ENCODE measurements at places on chromosomes 16 and 17. TPM values are rescaled to one million over a fixed set of nuclear protein-coding genes. Genes with fewer than 3 reads are reported as not detected.
A peak's percentile ranks its signal among the peaks of the same experiment; 100 is the strongest.

- DNase-seq = no peak
- no peak overlapping the region for H3K4me3 ChIP-seq
- H3K27ac ChIP-seq = peak overlapping the region; percentile 81
- no peaks in the 10 kb centered on the region for H3K36me3 ChIP-seq
- H3K4me1 ChIP-seq = peaks cover 3% of the 10 kb centered on the region
Observed at GRCh38 chr16:86342161-86342834, 168.0 kb upstream of the FOXF1 start.

The KRT12 gene
- total RNA-seq = not detected

The HSD17B2 gene
- total RNA-seq = 0.86 TPM

GRCh38 chr16:63289834-63290460, 1253.7 kb upstream of the CDH8 start:
- H3K4me1 ChIP-seq = no peaks in the 10 kb centered on the region
- no peaks in the 10 kb centered on the region for H3K27me3 ChIP-seq
- no peak overlapping the region for H3K4me3 ChIP-seq

The ZDHHC1 gene
- 14.4 TPM for total RNA-seq

DNA sequence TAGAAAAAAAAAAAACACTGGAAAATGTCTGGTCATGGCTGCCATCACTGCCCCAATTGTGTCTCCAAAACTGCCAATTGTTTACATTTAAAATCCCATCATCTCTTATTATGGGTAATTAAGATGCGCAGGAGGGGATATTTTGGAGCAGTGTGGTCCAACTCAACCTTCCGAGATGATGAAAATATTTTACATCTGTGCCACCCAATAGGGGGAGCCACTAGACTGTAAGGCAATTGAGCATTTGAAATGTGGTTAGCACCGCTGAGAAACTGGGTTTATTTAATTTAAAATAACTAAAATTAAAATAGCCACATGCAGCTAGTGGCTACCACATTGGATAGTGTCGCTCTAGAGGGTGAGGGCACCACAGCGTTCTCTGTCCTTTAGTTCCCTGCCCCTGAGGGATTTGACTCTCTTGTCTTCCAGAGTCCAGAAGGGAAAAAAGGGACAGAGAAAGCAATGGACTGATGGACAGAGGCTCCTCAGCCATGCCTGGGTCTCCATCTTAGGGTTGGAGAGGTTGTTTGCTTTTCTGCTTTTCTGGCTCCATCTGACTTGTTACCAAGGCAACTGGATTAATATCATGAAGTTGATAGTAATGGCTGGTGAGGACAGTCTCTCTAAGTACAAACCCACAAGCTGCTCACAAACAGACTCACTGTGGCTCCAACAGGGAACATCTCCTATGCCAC, 3.5 kb downstream of the MPO start:
- peaks cover 37% of the 10 kb centered on the region for H3K4me1 ChIP-seq
- H3K27me3 ChIP-seq = peaks cover 48% of the 10 kb centered on the region
- DNase-seq = no peak
- H3K27ac ChIP-seq = no peak overlapping the region

The LAT gene
- total RNA-seq = 14.0 TPM

The FOXF1 gene
- total RNA-seq = 30.3 TPM

Data from left lung (tissue), 14 donors.